Suppressor macrophage treated with lipopolysaccharide for 1 hour (primary cell): ENCODE measurements at places on chromosomes 1 and 21.

DNA sequence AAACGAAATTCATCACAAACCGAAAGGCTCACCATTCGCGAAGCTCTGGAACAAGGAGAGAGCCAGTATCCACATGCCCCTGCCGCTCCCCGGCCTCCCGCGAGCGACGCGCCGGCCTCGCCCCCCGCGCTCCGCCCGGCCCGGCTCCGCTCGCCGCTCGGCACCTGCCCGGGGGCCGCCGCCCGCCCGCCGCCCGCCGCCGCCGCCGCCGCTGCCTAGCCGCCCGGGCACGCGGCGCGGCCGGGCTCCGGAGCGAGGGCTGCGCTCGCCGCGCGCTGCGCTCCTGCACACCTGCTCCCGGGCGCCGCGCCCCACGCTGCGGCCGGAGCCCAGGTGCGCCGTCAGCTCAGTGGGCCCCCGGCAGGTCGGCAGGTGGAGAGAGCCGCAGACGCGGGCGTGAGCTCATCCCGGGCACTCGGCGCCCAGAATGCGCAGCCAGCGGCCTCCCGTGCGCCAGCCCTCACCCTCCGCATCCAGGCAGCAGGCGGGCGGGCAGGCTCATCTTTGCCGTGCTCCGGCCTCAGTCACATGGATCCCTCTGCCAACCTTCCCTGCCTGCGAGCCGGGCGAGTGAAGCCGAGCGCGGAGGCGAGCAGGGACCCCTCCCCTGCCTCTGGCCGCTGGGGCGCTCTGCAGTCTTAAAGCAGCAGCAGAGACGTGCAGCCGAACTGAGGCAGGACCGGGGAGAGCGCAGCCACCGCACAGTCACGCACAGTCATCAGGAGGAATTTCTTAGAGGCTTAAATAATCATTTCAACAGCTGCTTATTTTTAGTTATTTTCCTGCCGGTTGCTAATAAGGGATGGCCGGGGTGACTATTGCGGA, at the start of gene DSCAM:
Gene DSCAM, minus strand, starts transcription at position 572 of the 825 bp plus-strand sequence. Its CDS starts 497 bp downstream, at position 75.
- DNase-seq: no peak

DNA sequence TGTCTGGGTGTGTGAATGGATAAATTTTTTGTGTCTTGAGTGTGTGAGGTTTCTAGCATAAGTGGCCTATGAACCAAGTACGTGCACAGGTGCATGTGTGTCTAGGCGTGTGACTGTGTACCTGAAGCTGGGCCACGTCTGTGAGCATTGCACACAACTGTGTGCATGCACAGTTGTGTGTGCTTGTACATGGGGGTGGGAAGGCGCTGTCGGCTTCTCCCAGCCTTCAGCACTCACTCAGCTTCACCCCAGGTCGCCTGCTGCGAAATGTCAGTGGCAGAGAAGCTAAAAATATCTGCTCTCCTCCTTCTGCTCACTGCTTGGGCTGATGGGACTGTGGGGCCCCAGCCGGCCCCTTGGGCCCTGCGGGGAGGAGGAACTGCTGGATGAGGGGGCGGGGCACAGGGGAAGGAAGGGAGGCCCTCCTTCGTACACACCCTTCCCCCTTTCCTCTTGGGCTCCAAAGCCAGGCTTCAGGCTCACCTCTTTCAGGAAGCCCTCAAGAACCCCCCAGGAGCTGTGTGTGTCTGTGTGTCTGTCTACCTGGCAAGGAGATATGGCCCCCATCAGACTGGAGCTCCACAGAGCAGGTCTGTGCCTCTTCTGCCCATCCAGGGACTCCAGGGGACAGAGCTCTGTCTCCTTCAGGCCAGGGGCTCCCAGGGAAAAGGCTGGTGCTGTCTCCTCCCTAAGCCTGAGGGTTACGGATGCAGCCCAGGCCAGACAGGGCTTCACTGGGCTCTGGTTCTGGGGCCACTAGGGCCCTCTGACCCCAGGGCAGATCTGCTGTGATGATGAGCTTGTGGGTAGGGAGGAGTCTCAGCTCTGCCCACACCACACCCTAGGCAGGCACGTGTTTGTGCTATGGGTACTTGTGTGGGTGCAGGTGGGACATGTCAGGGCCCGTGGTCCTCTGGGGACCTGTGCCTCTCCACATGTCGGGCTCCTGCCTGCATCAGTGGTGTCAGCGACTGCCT, 35.6 kb upstream of the WASF2 start:
- peak; percentile 74 for DNase-seq

- DNase-seq: no peak
These were observed 10.3 kb upstream of the NBPF11 start for GRCh38 chr1:148162363-148162762.

DNA sequence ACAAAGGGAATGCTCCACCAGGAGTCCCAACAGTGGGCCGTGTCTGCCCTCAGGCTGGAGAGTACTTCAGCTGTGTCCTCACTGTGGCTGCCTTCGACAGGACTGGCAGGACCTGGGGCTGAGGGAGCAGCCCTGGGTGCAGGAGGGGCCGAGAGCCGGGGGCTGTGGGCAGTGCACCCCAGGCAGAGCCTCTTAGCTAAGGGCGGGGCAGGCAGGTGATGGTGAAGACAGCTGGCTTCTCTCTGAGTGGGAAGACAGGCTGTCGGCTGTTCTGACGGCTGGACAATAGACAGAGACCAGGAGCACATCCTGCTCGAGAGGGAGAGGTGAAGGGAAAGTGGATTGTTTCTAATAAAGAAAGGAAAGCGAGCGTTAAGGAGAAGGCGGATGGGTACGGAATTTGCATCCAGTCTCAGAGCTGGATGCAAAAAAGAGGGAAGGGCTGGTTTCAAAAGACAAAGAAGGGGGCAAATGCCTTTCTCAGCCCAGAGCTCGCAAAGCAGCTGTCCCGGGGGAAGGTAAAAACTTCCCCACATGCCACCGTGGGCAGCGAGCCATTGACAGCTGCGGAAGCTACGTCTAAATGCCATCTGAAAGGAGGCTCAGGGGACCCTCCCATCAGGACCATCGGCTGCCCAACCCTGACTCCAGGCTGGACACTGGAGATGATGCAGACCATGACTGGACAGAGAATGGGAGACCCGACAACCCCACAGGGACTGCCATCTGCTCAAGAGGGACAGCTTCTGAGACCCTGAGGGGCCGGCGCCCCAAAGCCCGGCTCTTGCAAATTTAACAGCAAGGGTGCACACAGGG, 92.0 kb downstream of the STUM start:
- DNase-seq: no peak

DNA sequence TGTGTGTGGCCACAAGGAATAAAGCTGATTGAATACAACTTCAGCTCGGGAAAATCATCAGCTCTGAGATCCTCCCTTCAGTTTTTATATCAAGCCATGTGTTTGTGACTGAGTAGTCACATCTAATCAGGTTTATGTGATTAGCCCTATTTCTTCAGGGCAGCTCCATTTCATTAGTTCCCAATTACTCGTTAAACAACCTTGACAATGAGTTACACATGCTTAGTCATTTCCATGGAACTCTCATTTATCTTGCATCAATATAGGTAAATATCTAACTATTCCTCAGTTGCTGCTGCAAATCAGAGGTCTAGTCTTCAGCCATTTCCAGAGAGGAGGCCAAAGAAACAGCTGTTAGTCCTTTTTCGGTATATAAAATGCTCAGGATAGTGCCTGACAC, 16.3 kb downstream of the CRB1 start:
- no peak for DNase-seq

DNA sequence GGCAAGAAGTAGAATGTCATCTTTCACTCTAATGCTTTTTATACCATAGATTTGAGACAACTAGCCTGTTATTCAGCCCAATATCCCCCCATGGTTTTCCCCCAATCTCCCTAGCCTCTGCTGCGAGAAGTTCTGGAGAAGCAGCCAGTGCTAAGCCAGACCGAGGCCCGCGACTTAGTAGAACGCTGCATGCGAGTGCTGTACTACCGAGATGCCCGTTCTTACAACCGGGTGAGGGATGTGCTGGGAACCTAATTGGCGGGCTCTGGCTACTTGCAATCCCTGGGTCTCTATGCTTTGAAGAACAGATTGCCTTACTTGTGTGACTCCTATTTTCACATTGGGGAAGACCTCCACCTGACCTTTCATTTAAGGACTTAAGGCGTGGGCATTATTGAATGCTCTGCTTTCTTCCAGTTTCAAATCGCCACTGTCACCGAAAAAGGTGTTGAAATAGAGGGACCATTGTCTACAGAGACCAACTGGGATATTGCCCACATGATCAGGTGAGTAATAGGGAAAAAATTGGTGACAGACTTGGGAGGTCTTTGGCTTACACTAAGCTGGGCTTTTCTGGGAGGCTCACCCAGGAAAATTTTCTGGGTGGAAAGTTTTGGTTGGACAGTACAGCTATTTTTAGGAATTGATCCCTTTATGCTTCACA, 1.9 kb downstream of the PSMB4 start:
- no peak for DNase-seq

GRCh38 chr21:43373362-43374227, 53.3 kb downstream of the SIK1 start:
- no peak for DNase-seq

DNA sequence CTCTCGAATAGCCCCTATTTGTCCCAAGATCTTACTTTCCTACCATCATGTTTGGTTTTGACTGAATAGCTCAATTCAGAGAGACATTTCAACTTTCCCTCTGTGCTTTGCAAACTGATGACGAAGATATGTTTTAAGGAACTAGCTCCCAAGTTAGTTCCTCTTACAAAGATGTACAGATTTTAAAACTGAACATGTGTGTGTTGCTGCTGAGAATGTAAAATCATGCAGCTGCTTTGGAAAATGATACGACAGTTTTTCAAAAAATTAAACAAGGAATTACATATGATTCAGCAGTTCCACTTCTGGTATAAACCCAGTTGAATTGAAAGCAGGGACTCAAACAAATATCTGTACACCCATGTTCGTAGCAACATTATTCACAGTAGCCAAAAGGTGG, 33.6 kb downstream of the KIF26B start:
- DNase-seq: peak; percentile 80

DNA sequence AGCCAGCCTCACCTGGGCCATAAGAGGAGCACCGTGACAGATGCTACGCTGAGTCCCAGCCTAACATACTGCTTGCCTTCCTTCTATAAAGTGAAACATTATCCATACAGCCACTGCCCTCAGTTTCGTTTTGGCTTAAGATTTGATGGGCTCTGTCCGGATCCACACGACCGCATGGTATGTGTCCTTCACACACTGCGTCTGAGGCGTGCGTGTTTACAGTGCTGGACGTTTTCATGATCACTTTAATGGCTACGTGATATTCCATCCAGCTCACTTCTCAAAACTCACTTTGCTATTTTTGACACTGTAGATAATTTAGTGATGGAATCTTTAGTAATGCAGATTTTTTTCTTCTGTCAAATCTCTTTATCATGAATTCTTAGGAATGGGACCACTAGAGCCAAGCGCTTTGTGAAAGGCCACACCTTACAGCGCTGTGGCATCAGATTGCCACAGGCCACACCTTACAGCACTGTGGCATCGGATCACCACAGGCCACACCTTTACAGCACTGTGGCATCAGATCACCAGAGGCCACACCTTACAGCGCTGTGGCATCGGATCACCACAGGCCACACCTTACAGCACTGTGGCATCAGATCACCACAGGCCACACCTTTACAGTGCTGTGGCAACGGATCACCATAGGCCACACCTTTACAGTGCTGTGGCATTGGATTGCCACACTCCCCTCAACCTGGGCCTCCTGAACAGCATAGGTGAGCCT, 47.1 kb downstream of the PRDM15 start:
- DNase-seq: no peak

- no peak for DNase-seq
These were observed 319.1 kb upstream of the SGIP1 start for GRCh38 chr1:66214901-66215300.

GRCh38 chr1:209526137-209526536, 57.4 kb upstream of the CAMK1G start:
- no peak for DNase-seq

- no peak for DNase-seq
These were observed 42.1 kb upstream of the DEPDC1 start for GRCh38 chr1:68538941-68539340.

DNA sequence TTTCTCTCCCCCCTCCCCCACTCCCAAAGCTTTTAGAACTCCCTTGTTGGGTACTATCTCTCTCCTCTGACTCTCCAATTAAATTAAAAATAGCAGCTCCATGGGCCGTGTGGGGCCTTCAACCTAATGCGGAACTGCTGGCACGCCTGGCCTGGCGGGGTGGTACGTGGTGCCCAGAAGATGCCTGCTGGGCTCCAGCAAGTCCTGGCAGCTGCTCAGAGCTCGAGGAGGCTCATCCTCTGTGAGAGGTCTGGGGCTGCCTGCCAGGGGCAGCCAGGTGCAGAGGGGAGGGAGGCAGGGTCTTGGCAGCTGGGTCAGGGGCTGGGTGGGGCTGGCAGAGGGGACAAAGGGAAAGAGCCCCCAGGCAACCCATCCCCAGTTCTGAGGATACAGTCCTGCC, 74.4 kb downstream of the ACTL8 start:
- DNase-seq: no peak

DNA sequence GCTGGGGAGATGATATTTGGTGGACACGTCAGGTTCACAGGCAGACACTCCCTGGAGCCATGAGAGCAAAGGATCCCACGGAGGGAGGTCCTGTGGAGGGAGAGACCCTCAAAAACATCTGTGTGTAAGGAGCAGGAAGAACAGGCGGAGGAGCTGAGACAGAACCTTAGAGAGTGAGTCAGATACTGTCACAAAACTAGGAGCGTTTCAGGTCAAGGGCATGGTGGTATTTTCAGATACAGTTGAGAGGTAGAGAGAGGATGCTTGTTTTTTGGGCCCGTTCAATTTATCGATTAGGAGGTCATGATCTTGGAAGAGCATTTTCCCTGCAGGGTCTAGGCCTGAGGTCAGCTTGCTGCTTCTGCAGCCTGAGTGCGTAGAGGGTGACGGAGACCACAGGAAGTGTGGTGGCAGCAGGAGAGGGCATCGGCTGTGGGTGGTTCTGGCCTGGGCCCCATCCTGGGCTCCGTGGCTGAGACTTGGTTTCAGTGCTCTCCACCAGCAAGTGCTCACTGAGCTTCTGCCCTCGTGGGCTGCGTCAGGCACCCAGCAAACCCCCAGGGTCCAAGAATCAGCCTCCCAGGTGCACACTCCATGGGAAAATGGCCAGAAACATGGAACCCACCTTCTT, 39.9 kb downstream of the SPSB1 start:
- no peak for DNase-seq

GRCh38 chr1:66383611-66384010, 150.3 kb upstream of the SGIP1 start:
- peak; percentile 70 for DNase-seq

- no peak for DNase-seq
These were observed 21.4 kb downstream of the ACP6 start for GRCh38 chr1:147648933-147649332.

DNA sequence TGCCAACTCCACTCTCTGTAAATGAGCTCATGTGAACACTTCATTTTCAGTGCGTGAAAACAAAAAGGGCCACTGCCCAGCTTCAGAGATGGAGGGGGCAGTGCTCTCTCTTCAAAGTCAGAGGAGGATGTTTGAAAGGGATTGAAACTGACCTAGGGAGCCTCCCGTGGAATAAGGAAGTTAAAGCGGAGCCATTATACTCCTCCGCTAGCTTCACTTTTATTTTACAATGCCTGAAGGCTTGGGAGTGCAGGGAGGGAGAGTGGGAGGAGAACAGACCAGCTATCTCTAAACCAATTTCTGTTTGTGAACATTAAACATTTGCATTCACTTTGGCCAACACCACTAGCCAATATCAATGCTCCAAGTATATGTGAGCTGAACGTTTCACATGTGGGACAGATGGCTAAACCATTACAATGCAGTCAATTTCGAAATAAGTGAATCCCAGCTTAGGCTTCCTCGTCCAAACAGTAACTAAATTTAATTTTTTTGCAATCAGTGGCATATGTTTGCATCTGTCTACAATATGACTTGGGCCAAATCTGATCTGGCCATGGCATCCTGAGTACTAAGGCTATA, 126.9 kb downstream of the ESRRG start:
- DNase-seq: no peak
